ENCODE measurements at places on chromosomes 11 and 22. TPM values are rescaled to one million over a fixed set of nuclear protein-coding genes. Genes with fewer than 3 reads are reported as not detected.

DNA sequence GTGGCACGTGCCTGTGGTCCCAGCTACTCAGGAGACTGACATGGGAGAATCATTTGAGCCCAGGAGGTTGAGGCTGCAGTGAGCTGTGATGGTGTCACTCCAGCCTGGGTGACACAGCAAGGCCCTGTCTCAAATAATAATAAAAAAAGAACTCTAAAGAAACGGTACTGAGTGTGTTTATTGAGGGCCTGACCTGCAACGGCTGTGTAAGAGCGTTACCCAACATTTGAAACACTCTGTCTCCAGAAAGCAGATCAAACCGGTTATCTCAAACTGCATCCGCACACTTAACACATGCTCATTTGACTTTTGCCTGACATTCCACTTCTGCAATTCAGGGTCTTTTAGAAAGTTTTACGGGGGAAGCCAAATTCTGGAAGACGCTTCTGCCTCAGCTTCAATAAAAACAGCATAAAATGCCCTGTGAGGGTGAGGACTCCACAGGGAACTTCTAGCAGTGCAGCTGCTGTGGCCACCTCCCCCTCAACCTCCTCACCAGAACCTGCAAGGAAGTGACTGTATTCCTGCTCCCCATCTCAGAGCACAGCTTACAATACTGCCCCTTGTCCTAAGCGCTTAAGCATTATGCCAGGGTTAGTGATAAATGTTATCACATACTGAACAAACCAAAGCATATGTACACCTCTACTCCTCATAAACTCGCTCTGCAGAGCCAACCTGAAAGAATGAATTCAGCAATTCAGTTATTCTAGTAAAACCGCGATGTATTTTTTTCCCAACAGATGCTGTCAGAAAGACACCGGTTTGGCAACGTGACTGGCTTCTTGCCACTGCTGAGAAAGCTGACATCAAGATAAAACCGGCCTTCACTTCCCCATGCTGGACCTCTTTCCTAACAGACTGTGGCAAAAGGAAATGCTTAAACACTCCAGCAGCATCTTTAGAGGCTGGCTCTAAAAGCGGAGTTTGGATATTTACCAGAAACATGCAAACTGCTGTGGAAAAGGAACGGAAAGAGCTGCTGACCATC is 52.2 kb downstream of the PRDM10 start:
- ATAC-seq: no peak

GRCh38 chr11:125350206-125351032 is 145.6 kb downstream of the FEZ1 start:
- ATAC-seq: no peak

OR4C13 gene
- not detected for total RNA-seq

DNA sequence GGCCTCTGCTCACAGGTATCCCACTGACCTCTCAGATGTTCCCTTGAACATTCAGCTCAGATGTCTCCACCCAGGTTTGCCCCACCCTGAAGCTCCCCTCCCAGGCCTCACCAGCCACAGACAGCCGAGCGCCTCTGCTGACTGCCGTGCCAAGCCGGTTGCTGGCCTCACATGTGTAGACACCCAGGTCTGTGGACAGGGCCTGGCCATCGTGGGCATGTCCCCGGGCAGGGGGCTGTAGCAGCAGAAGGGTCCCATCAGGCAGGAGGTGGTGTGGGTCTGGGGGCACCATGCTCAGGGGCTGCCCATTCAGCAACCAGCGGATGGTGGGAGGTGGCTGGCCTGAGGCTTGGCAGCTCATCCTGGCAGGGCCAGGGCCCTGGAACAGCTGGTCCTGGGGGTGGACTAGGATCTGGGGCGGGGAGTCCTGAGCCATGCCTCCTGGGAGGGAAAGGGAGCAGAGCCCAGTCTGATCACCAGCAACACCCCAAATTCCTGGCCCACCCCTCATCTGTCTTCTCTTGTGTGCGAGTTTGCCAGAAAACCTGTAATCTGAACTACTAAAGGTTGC is 759 bp downstream of the ROBO4 start:
- no peak for ATAC-seq

DNA sequence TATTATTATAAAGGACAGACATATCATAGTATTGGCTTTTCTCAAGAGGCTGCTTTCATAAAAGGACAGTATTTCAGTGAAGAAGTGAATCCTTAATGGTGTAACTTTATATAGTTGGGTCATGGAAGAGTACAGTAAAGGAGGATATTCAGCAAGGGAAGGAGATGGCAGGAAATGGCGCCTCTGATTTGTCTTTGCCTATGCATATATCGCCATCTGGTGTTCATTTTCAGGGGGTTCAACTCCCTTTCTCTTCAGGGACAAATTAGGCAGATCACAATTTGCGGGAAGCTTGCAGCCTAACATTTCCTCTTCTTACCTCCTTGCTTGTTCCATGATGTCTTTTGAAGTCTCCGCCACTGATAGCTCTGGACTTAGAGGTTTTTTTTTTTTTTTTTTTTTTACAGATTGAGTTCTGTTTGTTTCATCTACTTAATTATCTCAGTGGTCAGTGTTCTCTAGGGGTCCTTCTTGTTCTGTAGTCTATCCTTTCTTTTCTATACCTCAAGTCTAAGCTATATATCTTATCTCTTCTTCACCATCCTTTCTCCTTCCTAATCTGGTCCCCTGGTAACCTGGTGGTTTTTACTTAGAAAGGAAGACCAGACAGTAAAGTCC is 21.8 kb upstream of the RRM1 start:
- peak; percentile 86 for ATAC-seq

GRCh38 chr11:132576706-132577105 is 955.6 kb downstream of the OPCML start:
- no peak for ATAC-seq

- ATAC-seq: no peak
These were observed 352.9 kb upstream of the B3GAT1 start for GRCh38 chr11:134764966-134765365.

CABP4 gene
- 0.24 TPM for total RNA-seq

DNA sequence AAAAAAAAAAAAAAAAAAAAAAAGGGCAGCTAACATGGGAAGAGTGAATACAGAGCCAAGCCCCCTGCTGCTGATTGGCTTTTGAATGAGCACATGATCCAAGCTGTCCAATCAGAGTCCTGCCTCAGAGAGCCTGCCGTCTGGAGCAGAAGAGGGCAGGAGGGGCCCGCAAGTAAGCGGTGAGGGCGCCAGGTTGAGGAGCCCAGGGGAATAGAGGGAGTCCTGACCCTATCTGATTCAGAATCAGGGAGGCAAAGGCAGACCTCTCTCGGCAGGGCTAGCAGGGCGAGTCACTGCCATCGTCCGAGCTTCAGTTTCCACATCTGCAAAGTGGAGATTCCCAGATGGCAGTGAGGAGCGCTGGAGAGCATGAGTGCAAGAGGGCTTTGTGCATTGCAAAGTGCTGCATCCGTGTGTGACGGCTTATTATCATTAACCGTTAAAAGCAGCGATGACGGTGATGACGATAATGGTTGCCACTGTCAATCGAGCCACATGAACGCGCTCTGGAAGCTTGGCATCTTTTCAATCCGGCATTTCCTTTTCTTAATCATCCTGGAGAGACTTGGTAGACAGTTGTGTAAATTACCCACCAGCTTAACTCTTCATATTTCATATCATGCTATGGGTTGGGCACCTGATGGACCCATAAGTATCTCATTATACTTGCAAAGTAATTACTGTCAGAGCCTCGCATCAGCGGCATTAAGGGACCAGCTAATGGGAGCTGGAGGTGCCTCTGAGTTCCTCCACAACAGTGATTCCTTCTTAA is 68.6 kb upstream of the ATXN10 start:
- no peak for ATAC-seq

GRCh38 chr11:12777208-12777874 is 103.1 kb downstream of the TEAD1 start:
- no peak for ATAC-seq

GAS2L1 gene
- 27.7 TPM for total RNA-seq

- no peak for ATAC-seq
These were observed 1.9 kb upstream of the MOGAT2 start for GRCh38 chr11:75715688-75716087.

DNA sequence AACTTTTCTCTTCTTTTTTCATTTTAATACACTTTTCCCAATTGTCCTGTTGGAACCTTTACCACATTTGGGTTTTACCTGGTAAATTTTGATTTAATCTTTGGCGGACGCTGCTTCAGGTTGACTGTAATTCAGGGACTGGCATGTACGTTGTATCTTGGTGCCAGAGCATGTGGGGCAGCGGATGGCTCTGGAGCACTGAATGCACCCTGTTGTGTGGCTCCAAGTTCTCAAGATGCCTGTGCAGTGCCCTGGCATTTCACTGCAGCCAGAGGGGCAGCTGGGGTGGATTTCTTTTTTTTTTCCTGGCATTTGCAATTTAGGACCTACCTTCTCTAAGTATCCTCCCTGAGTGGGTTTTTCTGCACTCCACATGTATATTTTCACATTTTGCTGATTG is 242.2 kb downstream of the BLID start:
- ATAC-seq: no peak

DNA sequence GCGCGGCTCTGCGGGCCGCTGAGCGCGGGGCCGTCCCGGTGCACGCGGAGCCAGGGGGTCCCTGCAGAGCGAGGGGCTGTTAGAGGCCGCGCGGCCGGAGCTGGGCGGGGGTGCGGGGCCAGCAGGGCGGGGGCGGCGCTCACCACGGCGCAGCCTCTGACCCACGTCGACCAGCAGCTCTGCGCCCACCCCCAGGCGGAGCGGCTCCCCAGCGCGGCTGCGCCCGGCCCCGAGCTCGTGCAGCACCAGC is 385 bp upstream of the SCO2 start:
- no peak for ATAC-seq

APOL4 gene
- total RNA-seq: 3.5 TPM

DNA sequence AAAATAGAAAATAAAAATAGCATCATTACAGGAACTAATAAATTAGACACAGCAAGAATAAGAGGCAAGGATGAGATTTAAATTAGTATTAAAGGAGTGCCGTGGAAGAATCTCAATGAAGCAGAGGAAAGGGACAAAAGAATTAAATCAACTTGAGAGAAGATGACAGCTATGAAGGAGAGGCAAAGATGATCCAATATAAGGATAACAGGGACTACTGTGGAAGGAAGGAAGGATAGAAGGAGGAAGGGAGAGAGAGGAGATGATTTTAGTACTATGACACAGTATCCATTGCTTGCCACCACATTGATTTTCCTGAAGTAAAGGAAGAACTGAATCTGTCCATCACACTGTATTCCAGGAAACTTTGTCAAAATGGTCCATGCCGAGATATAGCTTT is 98.0 kb downstream of the EFCAB6 start:
- no peak for ATAC-seq

GRCh38 chr11:86151174-86152005 is 82.5 kb upstream of the PICALM start:
- peak; percentile 32 for ATAC-seq

GRCh38 chr11:56103210-56103737 is at the start of gene OR8H2:
Gene OR8H2 (plus strand): TSS chr11:56103687. CDS start chr11:56105043, 1,356 bp downstream.
- ATAC-seq: no peak

GRCh38 chr11:70049045-70049444 is 29.1 kb upstream of the ANO1 start:
- ATAC-seq: no peak

OSM gene
- 0.28 TPM for total RNA-seq

DNA sequence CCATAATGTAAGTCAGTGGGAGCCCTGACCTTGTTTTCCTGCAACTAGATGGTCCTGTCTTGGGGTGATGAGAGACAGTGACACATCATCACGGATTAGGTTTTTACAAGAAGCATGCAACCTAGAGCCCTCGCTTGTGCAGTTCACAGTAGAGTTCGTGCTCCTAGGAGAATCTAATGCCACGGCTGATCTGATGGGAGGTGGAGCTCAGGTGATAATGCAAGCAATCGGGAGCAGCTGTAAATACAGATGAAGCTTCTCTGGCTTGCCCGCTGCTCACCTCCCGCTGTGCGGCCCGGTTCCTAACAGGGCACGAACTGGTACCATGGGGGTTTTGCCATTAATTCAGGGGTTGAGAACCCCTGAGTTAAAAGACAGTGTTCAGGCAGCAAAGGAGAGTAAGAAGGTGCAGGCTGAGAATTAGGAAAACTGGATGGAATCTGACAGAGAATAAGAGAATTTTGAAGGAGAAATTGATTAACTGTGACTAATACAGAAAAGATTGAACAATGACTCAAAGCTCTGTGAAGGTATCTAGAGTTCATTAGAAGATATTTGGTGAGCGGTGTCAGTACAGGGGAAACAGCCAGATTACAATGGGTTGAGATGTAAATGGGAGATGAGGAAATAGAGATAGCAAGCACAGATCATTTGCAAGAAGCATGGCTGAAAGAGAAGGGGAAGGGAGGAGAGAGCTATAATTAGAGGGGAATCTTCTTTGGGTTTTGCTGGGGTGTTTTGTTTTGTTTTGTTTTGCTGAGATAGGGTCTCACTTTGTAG is 21.0 kb downstream of the WEE1 start:
- no peak for ATAC-seq

GRCh38 chr11:126914941-126915340 is 85.6 kb downstream of the KIRREL3 start:
- ATAC-seq: no peak

DNA sequence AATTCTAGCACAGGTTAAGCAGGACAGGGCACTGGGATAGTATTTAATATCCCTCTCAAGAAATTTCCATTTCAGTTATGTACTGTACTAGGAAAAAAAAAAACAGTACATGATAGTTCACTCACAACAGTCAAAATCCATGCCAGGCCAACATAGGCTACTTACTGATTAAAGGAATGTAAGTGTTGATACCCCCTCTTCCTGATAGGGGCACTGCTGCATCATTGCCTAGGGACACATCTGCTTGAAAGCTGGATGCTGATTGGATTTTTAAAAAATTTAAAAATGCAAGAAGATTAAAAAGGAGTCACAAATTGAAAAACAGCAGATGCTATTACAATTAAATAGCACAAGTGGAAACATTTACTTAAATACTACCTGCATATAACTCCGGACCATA is 43.4 kb downstream of the APOL5 start:
- ATAC-seq: no peak
